Right lobe of liver (tissue), 6 donors: ENCODE measurements at places on chromosomes 3 and 15. TPM values are rescaled to one million over a fixed set of nuclear protein-coding genes. Genes with fewer than 3 reads are reported as not detected.

GRCh38 chr15:101115393-101115785, 136.5 kb downstream of the CHSY1 start:
- H3K27me3 ChIP-seq: no peaks in the 10 kb centered on the region
- no peak for DNase-seq
- no peak overlapping the region for H3K27ac ChIP-seq
- no peaks in the 10 kb centered on the region for H3K4me1 ChIP-seq

GOLGA8R gene
- 2.1 TPM for total RNA-seq

HDC gene
- total RNA-seq: 0.34 TPM

C3orf70 gene
- 0.31 TPM for total RNA-seq

CLRN1 gene
- total RNA-seq: not detected

GRCh38 chr3:151037746-151038477, 47.6 kb upstream of the MED12L start:
- H3K4me1 ChIP-seq: no peaks in the 10 kb centered on the region
- no peak overlapping the region for H3K27ac ChIP-seq
- no peak for DNase-seq
- H3K4me3 ChIP-seq: no peak overlapping the region
- H3K36me3 ChIP-seq: no peaks in the 10 kb centered on the region

DNA sequence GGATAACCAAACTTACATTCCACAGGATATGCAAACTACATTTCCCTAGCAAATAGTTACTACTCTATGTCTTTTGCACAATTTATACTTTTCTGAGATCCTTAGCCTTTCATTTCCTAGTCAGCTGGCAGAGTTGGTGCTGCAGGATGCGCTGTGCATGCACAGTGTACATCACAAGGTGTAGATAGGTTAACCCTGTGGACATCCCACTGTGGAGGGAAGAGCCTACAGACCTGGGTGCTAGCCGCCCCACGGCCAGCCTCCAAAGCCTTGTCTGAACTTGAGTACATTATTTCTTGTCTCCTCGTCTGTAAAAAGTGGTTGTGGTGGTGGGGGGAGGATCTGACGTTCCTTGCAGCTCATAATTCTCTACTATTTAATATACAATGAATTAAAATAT, 3.5 kb downstream of the TNFSF10 start:
- H3K4me1 ChIP-seq: peaks cover 29% of the 10 kb centered on the region
- DNase-seq: no peak
- no peaks in the 10 kb centered on the region for H3K27me3 ChIP-seq
- peaks cover 2% of the 10 kb centered on the region for H3K36me3 ChIP-seq

GRCh38 chr3:117603097-117603496, 893.5 kb downstream of the TUSC7 start:
- no peak overlapping the region for H3K27ac ChIP-seq
- H3K27me3 ChIP-seq: no peaks in the 10 kb centered on the region
- no peak overlapping the region for H3K4me3 ChIP-seq
- no peaks in the 10 kb centered on the region for H3K36me3 ChIP-seq

DNA sequence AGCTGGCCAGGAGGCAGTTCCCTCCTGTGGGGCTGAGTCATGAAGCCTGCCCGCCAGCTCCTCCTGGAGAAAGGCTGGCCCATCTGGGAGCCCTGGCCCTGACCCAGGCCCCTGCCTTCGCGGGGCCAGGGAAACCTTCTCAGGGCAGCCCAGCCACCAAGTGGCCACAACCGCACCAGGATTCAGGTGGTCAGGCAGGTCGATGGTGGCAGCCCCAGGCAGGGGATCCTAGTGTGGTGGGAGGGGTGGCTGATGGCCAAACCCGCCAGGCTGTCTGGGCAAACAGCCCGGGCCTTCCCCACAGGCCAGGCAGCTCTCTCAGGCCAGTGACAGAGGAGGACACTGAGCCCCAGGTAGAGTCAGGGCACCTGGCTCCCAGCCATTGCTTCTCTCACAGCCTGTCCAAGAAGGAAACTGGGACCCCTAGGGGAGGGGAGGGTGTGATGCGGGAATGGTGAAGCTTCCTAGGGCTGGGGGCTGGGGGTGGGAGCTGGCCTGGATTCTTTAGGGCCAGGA, 1.2 kb downstream of the TWF2 start:
- peaks cover 50% of the 10 kb centered on the region for H3K4me1 ChIP-seq
- H3K4me3 ChIP-seq: peak overlapping the region; percentile 89
- H3K27me3 ChIP-seq: no peaks in the 10 kb centered on the region
- H3K36me3 ChIP-seq: no peaks in the 10 kb centered on the region
- H3K27ac ChIP-seq: peak overlapping the region; percentile 83
- DNase-seq: peak; percentile 81
